Inflammatory macrophage (primary cell): ENCODE measurements at places on chromosomes 13 and 19.

DNA sequence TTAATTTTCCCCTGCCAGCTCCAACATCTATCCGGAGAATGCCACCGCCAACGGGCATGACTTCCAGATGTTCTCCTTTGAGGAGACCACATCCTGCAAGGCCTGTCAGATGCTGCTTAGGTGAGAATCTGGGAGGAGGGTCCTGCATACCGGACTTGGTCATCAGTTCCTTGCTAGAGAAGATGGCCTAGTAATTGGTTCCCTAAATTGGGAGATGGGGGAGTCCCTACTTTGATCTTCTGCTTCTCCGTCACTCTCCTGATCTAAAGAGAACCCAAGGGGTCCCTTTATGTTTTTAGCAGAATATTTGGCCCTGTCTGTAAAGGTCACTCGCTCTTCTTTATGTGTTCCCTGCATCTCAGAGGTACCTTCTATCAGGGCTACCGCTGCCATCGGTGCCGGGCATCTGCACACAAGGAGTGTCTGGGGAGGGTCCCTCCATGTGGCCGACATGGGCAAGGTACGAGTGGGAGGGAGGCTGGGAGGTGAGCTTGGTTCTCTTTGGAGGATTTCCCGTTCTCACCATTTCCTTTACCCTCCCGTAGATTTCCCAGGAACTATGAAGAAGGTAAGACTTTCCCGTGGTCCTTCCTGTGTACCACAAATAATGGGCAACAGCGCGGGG lies 54.1 kb upstream of the ADGRE1 start:
- DNase-seq, result no peak

DNA sequence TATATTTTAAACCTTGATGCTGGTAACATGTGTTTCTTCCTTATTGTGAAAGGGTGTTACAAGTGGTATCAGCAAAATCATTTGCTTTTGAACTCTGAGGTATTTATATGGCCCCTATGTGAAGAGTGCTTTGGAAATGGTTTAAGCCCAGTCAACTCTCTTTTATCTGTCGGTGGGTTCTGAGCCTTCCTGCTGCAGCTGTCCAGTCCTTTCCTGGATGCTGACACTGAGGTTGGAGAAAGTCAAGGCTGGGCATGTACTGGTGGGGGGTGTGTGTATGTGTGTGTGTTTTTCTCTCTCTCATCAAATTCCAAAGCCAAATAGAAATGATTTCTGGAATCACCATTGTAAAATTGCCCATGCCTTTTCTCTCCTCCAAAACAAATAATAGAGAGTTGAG lies 221.2 kb downstream of the LMO7 start:
- no peak for DNase-seq

DNA sequence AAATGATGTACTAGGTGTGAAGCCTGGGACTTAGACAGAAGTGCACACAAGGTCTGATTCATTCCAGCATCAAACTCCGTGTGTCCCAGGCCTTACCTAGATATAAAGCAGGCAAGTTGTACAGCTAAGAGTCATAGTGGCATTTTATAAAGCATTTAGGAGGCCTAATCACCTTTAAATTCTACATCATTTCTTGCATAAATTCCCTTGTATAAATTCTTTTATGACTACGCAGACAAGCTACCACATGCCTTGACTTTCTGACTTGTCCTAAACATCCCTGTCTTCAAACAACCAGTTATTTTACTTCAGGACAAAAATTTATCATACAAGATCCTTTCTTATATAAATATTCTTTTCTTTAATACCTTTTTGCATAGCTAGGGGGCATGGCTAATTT lies 22.5 kb downstream of the TMEM255B start:
- DNase-seq, result no peak

- DNase-seq, result peak; percentile 19
Measured at GRCh38 chr13:30394751-30395191, 27.5 kb upstream of the UBE2L5 start.

GRCh38 chr13:90613076-90613795 lies 734.3 kb upstream of the MIR17HG start:
- DNase-seq, result no peak

DNA sequence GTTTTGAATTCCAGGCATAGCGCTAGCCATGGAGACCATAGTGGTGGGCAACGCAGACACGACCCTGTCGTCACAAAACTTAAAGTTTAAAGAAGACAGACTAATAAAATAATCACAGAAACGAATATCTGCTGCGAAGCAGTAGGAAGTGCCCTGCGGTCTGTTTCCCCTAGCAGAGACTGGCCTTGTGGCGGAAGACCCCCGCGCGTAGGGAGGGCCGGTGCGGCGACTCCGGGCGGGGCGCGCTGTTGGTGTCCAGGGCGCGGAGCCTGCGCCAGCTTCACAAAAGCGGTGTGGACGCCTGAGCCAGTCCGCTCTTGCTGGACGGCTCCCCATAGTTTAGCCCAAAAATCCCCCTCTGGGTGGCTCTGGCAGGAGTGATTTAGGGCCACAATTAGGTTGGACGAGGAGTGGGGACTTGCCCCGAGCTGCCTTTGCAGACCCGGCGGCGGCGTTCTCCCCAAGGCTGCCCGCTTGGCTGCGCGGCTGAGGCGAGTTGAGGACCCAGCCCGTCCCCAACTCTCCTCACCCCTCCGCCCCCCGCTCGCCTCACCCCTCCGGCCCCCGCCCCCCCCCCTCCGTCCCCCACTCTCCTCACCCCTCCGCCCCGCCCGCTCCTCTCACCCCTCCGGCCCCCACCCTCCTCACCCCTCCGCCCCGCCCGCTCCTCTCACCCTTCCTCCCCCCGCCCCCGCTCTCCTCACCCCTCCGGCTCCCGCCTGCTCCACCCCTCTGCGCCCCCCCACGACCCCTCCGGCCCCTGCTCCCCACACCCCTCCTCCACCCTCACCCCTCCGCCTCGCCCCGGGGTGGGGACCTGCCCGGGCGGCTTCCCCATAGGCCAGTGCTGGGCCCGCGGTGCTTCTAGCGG lies 14.2 kb upstream of the LATS2 start:
- peak; percentile 2 for DNase-seq

DNA sequence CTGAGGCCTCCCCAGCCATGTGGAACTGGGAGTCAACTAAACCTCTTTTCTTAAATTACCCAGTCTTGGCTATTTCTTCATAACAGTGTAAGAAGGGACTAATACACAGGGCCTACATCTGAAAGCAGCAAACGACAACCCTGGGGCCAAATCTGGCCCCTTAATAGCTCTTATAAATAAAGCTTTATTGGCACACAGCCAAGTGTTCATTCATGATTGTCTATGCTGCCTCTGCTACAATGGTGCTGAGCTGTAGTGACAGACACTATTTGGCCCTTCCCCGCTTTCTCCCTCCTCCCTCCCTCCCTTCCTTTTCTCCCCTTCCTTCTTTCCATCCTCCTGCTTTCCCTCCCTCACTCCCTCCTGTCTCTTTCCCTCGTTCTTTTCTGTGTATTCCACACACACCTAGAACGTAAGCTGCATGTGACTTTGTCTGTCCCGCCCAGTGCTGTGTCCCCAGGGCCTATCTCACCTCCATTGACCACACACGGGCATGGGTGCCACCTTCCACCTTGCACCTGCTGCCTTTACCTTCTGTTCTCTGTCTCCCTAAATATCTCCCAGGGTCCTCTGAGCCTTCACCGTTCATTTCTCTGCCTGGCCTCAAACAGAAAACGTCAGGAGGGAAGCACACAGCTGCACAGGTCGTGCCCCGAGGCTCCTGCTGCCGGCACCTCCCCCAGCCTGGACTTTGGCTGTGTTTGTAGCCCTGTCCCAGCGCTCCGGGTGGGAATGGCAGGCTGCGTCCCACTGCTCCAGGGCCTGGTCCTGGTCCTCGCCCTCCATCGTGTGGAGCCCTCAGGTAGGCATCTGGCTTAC lies at the start of gene PROZ:
Gene PROZ (plus strand): TSS at position 720 of the 819 bp plus-strand sequence. CDS start 13 bp downstream, at position 733.
- DNase-seq, result no peak

GRCh38 chr19:47096100-47096704 lies 17.4 kb downstream of the ZC3H4 start:
- DNase-seq, result no peak

GRCh38 chr19:43354305-43354627 lies 780 bp downstream of the CD177 start:
- DNase-seq, result no peak

GRCh38 chr19:4911786-4912672 lies 2.7 kb downstream of the UHRF1 start:
- DNase-seq, result peak; percentile 56

DNA sequence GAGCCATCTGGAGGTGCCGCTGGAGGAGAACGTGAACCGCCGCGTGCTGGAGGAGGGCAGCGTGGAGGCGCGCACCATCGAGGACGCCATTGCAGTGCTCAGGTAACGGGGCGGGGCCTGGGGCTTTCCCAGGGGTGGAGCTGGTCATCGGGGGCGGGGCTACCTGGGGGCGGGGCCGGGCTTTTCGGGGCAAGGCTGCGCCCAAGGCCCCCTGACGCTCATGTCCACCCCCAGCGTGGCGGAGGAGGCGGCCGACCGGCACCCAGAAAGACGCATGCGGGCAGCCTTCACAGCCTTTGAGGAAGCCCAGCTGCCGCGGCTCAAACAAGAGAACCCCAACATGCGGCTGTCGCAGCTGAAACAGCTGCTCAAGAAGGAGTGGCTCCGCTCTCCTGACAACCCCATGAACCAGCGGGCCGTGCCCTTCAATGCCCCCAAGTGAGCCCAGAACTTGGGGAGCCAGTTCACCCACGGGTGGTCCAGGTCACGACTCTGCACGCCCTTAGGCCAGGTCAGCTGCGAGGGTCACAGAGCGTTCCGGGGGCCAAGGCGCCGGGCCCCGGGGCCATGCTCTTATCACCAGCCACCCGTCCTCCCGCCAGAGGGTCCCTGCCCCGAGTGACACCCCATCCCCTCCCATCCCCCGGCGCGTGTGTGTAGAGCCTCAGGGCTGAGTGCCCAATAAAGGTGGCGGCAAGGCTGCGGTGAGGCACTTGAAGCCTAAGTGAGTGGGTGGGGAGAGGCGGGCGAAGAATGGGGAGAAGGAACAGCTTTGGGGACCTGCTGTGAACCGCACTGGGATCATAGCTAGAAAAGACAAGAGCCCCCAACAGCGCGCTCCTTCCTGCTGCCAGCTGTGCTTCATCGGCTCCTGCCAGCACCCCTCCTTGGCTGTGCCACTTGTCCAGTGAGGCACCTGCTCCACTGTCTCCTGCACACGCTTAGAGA lies 10.7 kb downstream of the CCDC124 start:
- no peak for DNase-seq

DNA sequence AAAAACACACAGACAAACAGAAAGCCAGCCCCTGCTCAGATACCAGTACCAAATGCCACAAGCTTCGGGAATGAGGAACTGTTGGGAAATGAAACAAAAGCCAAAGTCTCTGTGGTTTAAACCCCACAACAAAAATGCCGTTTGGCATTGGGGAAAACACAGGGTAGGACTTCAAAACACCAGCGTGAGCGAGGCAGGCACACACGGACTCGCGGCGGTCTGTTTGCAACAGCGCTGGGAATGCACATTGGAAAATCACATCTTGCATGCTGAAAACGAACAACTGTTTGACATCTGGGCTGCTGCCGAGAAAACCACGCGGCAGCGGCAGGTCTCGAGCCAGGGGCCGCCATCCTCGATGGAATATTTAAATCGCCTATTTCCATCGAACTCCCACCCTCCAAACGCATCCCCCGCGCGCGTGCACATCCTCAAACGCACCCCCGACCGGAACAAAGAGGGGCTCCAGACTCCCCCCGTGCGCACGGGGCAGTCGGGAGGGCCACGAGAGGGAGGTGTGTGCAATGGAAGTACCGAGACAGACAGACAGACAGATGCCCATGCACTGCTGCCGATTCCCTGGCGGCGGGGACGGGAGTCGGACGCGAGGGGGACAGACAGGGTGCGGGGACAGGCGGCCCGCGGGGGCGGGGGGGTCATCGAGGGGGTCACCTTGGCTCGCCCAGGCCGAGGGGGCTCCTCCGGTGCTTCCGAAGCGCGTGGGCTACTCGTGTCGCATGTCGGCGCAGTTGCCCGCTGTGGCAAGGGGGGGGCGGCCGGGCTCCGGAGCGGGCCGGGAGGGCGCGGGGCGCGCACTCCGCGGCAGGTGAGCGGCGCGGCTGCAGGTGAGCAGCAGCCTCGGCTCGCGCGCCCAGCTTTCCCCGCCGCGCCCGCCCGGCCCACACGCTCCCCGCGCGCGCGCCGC lies at the start of gene GPR12:
Gene GPR12 (minus strand): TSS at position 880 of the 925 bp plus-strand sequence. CDS start 959 bp downstream, outside the sequence.
- peak; percentile 1 for DNase-seq

DNA sequence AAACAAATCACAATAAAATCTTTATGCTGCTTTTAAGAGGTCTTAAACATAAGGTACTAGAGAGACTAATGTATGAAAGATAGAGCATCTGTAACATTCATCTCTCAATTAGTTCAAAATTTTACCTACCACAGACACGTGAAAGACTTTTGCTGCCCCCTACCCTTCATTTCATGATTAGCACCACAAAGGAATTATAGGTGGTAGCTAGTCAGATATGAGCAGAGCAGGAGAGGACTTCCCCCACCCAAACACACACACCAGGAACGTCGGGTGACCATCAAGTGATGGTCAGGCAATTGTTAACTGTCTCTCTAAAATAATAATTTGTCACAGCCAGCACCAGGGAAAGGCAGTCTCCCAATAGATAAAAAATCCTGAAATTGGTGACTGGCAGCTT lies 1531.7 kb upstream of the SPRY2 start:
- DNase-seq, result no peak

GRCh38 chr19:42397263-42398166 lies 7.4 kb upstream of the CNFN start:
- no peak for DNase-seq

GRCh38 chr13:103161476-103161875 lies 95.3 kb upstream of the SLC10A2 start:
- no peak for DNase-seq

- DNase-seq, result no peak
Measured at GRCh38 chr13:51768378-51768921, 35.5 kb downstream of the DHRS12 start.

DNA sequence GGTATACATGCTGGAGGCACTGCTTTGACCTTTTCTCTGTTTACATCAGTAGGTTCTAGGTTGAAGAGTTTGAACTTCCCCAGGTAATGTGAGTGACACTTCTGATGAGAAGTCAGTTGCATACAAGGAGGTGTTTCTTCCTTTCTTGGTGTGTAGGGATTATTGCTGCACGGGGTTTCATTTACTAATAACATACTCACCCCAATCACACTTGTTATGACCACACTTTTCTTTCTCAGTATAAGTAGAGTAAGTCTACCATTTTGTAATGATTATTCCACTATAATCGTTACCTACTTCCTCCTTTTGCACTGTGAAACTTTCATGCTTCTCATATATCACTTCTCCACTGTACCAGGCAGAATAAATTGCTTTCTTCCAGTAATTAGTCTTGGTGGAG lies 138.0 kb downstream of the TNFSF13B start:
- DNase-seq, result no peak

- DNase-seq, result no peak
Measured at GRCh38 chr19:40702337-40703012, 12.0 kb upstream of the NUMBL start.

- DNase-seq, result no peak
Measured at GRCh38 chr13:44564936-44565335, 11.2 kb downstream of the TSC22D1 start.

- DNase-seq, result no peak
Measured at GRCh38 chr13:111058796-111059506, 56.2 kb upstream of the ARHGEF7 start.

- DNase-seq, result no peak
Measured at GRCh38 chr19:1847684-1848398, 442 bp downstream of the REXO1 start.
